ENCODE measurements at places on chromosomes 2 and 18.

- DNase-seq: no peak
Measured at GRCh38 chr2:238397356-238397755, 29.4 kb upstream of the ASB1 start.

DNA sequence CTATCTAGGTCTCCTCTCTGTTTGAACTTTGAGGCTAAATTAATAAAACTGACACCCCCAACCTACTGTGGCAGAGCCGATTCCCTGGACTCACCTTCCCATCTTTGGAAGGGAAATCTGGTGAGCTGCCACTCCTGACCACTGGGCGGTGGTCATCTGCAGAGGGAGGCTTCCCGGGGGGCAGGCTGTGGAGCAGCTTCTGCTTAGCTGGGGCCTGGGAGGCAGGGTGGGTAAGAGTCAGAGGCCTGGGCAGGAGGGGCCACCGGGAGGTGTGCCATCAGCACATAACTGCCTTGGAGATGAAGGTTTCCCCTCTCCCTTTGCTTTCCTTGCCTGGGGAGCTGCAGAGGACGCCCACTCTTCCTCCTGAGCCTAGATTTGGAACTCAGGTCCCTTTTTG lies 2.3 kb upstream of the NPPC start:
- no peak for DNase-seq

- DNase-seq: no peak
Measured at GRCh38 chr2:45438872-45439665, 172.0 kb downstream of the SRBD1 start.

DNA sequence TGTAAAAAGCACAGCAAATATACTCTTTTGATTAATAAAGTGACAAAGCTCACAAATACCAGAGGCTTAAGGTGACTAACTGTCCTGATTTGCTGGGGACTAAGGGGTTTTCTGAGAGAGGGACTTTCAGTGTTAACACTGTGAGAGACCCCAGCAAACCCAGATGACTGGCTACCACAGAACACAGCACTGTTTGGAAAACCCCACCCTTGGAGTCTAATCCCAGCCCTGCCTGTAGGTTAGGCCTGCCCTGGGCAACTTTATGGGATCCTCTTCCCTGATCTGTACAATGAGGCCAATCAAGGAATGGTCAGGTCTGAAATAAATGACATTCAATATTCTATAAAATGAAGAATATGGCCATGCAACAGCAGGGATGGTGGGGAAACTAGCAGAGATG lies 30.5 kb upstream of the CTAGE1 start:
- DNase-seq: no peak

GRCh38 chr18:68316636-68317035 lies 398.3 kb downstream of the TMX3 start:
- DNase-seq: no peak

DNA sequence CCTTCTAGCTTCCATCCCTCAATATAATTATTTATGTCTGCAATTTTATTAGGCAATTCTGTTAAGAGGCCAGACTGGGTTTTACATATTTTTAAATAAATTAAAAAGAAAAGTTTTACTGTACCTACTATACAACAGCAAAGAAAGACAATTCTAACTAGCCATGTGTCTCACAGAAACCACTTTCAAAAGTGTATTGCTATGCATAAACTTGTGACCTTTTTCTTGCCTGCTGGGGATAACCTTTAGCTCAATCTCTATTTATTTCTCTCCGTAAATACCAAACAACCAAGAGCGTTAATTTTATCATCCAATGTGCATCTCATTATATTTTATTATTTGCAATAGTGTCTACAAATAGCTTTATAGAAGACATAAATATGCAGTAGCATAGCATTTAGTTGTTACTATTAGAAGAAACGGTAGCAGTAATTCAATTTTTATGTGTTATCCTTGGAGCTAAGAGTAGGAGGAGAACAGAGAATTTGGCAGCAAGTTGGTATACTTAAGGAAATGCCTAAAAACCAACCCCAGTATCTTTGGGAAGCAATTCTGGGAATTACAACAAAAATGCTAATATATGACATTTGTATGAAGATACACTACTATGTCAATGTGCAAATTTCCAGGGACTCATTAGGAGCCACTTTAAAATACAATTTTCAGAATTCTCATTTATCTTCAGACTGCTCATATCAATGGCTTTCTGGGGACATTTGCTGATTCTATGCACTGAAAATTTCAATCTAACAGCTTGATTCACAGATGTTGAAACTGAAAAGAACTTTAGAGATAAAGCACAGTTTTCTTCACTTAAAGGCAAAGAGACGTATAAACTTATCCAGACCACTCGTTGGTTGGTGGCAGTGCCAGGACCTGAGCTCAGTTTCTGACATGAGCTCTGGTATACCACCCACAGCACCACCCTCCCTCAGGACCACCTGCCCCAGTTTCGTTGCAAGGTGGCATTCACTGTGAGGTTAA lies 23.0 kb upstream of the RTN4 start:
- DNase-seq: no peak

DNA sequence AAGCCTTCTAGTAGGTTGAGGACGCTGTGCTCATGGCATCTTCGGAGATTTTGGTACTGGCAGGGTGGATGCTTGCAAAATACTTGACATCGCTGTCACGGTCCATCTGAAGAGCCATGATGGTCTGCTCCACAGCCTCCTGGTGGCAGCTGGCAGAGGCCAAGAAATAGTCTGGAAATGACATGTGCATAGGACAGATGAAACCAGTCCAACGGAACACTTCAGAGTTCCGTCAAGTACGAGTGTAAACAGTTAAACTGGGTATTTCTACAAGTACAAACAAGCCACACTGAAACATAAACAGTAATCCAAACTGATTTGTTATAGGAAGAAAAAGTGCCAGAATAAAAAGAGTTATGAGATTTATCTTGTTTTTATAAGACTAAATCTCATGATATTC lies 66.6 kb downstream of the PPP4R1 start:
- no peak for DNase-seq

DNA sequence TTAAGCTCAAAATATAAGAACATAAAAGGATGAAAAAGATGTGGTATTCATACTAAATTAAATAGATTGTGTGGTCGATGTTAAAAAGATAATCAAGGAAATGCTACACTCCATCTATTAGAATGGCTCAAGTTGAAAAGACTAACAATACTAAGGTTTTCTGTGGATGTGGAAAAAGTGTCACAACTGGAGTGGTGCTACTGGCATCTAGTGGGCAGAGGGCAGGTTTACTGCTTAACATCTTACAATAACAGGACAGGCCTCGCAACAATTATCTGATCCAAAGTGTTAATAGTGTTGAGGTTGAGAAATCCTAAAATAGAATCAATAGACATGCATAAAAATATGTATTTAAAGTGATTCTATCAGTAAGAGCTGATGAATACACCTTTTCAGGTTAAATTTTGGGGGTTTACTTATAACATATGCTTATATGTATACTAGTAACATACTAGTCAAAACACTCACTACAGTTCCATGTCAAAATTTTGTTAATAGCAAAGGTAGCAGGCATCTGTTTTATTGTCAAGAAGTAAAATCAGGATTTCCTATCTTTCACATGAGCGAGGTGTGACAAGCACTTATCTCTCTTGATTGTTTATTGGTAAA lies 91.5 kb upstream of the TMEFF2 start:
- peak; percentile 16 for DNase-seq

GRCh38 chr18:78780719-78781600 lies 198.7 kb upstream of the SALL3 start:
- no peak for DNase-seq

DNA sequence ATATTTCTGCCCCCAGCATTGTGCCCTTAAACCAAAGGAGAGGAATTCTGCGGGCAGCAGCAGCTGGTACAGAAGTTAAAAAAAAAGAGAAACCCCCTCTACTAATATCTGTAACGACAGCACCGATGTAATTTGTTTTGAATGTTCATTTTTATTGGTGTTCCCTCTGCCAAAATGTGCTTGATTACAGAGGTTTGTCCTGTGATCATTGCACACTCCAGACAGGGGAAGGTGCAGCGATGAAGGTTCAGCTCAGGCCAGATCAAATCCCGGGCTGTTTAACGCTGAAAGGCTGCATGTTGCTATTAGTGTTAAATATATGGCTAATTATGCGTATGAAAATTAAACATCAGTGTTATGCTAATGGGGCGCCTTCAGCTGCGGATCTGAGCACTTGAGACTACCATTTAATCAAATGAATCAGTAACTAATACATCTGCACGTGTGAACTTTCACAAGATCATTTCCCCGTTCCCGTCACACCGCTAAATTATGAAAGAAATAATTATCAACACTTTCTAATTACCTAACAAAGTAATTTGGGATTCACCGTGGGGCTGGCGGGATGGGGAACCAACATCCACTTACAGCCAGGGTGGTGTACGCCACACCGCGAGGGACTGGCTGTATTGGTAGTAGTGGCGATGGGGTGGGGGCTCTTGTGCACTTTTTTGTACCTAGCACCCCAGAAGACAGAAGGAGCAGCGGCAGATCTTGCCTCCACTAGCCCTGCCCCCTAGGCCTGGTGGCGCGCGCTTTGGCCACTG lies 1.5 kb upstream of the DLX1 start:
- DNase-seq: no peak

DNA sequence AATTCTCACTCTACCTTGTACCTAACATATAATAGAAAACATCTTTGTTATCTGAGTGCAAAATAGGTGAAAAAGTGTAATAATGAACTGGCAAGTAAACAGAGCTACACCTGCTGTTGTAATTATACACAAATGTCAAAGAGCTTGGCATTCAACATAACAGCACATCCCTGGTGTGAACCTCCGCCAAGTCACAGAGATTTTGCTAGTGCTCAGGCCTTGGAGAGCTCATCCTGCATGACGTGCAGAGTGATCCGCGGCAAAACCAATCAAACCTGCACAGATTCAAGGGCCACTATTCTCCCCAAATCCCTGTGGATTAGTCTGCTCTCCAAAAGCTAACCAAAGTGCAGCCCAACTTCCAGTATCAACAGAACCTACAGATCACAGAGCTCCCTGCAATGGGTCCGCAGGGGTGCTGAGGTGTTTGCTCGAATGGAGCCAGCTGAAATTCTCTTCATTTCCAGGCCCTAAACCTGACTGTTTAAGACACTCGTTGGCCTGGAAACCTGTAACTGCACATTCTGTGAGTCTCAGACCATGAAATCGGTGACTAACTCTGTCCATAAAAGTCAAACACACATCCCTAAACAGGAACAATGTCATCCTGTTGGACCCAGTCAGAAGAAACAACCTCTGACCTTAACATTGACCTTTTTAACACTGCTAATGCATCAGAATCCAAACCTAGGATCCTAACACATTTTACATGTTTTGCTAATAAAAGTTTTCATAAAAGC lies 111.8 kb downstream of the EPB41L3 start:
- no peak for DNase-seq

DNA sequence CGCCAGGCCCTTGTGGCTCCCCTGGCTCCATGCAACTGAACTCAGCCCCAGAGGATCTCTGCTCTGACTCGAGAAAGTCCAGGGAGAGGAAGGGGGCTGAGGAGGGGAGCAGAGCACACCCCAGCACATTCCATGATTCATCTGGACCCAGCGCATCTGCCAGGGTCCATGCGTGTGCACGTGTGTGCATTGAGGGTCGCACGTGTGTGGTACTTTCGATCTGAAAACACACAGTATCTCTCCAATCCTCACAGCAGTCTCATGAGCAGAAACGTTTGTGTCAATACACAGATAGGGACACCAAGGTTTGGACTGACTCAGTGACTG lies 146.4 kb upstream of the ID2 start:
- DNase-seq: no peak

GRCh38 chr2:66836851-66837250 lies 401.9 kb downstream of the MEIS1 start:
- DNase-seq: no peak

DNA sequence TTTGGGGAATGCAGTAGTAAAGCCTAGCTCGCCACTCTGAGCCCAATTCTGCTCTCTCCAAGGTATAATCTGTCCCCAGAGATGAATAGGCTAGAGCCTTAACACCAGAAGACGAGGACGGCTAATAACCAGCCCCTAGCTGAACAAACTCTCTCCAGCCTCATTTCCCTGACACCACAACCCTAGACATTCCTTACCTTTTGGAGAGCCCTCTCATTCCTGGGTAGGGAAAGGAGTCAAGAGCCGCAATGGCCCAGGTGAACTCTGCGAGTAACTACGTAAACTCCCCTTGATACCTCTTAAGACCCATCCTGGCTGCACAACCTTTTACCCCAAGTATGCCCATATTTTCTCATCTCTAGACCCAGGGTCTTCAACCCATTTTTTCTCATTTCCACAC lies 722.9 kb downstream of the BCL11A start:
- no peak for DNase-seq

DNA sequence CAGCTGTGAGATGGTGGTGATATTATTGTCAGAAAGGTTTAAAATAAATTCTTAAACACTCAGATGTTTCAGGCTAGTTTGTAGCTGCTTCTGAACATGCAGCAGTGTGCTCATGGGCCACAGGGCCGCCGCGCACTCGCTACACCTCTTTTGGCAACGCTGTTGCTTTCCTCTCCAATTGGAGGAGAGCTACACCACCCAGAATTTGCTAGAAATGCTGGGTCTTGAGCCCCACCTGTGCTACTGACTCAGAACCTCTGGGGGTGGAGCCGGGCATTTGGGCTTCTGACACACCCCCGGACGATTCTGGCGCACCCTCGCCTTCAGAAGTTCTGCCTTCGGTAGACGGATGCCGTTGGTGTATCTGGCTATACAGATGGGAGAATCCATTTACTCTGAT lies 15.7 kb downstream of the LRRFIP1 start:
- no peak for DNase-seq

DNA sequence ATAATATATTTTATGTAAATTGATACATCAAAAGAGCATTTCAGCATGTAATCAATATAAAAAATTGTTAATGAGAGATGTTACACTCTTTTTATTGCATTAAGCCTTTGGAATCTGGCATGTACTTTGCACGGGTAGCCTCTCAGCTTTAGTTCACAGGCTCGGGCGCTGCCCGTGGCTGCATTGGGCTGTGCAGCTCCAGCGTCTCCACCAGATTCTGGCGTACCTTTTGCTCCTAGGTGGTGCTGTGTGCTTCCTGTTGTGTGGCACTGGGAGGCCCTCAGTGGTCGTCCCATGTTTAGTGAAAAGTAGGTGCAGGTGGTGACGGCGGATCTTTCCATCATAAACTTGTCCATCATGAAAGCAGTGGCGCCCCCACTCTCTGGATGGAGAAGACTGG lies 24.4 kb downstream of the LRRFIP1 start:
- DNase-seq: no peak

GRCh38 chr2:36459725-36460137 lies 104.2 kb downstream of the CRIM1 start:
- peak; percentile 32 for DNase-seq

GRCh38 chr2:101420623-101421022 lies 33.3 kb upstream of the CREG2 start:
- no peak for DNase-seq
